Activated CD8-positive, alpha-beta memory T cell treated with anti-CD3 and anti-CD28 coated beads for 4 hours (primary cell): ENCODE measurements at places on chromosomes 7 and 10.

DNA sequence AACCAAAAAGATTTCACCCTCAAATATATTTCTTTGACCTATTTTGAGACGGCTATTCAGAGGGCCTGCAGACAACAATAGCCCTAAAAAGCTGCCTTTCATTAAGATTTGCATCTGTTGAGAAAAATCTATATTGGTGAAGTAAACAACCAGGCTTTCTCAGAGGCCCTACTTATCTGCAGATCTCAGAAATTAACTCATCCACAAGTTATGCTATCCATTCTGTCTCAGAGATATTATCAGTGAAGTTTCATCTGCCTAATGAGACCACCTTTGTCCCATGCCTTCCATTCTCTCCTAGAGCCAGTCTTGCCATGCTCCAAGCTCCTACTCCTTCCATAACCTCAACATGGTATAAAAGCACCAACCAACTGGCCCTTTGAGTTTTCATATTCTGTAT, 130.3 kb downstream of the CACNA2D1 start:
- DNase-seq: no peak

GRCh38 chr10:45423976-45424499, 50.0 kb downstream of the ALOX5 start:
- DNase-seq: no peak

- no peak for DNase-seq
These were observed 57.0 kb downstream of the KLRG2 start for GRCh38 chr7:139426258-139427028.

GRCh38 chr7:28316489-28316888, 95.8 kb upstream of the CREB5 start:
- DNase-seq: no peak

DNA sequence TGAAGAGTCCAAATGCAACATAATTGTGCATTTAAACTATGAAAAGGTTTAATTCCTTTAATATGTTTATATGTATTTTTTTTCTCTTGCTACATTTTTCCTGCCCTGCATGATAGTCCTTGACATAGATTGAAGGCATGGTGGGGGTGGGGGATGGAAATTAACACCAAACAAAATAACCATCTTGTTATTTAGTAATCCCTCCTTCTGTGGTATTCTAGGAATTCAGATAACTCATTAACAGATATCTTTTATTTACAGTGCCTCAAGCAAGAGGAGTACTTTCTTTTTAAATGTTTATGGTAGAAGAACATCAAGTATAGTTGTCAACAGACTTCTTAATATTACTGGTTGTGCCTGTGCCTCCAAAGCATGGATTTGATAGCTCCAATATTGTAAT, 337.6 kb upstream of the SEMA3A start:
- DNase-seq: no peak

- DNase-seq: no peak
These were observed 501.1 kb downstream of the TNS3 start for GRCh38 chr7:47080816-47081215.

DNA sequence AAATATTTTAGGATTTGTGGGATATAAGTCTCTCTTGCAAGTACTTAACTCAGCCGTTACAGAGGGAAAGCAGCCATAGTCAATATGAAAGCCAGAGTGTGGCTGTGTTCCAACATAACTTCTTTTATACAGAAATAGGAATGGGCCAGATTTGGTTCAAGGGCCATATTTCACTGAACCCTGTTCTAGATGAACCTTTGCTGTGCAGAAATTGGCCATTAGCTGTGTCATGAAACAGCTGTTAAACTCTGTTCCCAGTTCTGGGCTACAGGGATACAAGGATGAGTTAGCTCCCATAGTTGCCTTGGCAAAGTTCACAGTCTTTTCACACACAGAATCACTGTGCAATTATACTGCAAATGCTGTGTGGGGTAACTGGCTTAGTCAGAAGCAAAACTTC, 213.9 kb upstream of the LRRN3 start:
- DNase-seq: no peak

- DNase-seq: no peak
These were observed 21.5 kb upstream of the TARP start for GRCh38 chr7:38294926-38295325.

GRCh38 chr10:130105724-130106123, 4.9 kb downstream of the C10orf143 start:
- DNase-seq: no peak

GRCh38 chr7:138170959-138171703, 94.9 kb downstream of the AKR1D1 start:
- DNase-seq: no peak

DNA sequence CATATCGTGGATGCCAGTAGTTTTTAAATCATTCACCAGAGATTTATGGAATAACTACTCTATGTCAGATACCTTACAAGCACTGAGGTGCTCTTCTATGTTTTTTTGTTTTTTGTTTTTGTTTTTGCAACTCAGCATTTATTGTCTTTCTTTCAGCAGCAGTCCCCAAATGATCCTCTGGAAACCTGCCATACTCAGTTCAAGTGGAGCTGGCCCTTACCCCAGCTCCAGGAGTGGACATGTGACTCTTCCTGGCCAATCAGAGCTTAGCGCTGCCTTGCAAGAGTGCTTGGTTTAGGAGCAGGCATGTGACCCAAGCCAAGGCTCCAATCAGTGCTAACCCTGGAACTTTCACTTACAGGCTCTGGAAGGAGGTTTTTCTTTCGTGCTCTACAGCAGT, 356.6 kb upstream of the ZMIZ1 start:
- DNase-seq: no peak

DNA sequence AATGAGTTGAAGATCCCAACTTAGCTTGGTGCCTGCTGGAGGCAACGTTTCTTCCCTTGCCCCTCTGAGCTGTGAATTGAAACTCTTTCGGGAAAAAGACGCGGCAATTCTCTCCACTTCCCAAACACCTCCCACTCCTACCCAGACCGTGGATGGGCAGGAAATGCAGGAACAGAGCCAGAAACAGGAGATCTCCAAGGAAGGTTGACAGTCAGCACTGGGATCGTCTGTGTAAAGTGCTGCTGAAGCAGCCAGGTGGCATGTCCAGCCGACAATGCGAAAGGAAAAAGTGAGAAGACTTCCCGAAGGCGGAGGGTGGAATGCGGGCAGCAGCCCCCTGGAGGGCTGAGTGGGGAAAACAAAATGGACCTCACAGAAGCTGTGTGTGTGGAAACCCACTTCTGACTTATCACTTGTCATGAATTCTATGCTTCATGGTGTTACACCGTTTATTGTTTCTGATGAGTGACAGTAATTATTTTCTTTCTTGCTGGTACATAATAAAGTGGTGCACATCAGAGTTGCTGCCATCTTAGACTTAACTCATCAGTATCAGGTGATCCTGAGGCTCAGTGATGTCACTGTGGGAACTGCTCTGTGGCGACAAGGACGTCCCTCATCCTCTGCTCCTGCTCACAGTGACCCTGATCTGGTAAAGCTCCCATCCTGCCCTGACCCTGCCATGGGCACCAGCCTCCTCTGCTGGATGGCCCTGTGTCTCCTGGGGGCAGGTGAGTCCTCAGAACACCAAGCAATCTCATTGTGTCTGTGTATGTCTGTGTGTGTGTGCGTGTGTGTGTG, 220.5 kb upstream of the PRSS1 start:
- DNase-seq: no peak

- no peak for DNase-seq
These were observed 16.9 kb upstream of the ANKRD1 start for GRCh38 chr10:90937645-90938258.

DNA sequence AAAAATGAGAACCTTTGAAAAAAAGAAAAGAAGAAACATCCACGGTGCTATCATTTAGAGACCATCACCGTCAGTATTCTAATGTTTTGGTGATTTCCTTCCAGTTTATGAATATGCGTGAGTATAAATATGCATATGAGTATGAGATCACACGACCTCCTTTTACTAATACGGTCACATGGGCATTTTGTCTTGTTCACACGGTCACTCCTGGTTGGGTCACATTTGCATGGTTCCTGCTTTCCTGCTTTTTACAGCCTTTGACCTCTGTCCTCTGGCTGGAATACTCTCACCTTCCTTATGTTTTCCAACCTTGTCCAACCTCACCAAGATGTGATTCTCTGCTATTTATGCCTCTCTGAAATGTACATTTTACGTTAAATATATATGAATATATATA, 25.3 kb upstream of the LMTK2 start:
- DNase-seq: no peak

GRCh38 chr10:33706191-33706590, 371.7 kb upstream of the NRP1 start:
- DNase-seq: no peak

- no peak for DNase-seq
These were observed 282.1 kb downstream of the KCND2 start for GRCh38 chr7:120554960-120555571.

GRCh38 chr10:132054564-132054963, 11.2 kb upstream of the JAKMIP3 start:
- DNase-seq: no peak

DNA sequence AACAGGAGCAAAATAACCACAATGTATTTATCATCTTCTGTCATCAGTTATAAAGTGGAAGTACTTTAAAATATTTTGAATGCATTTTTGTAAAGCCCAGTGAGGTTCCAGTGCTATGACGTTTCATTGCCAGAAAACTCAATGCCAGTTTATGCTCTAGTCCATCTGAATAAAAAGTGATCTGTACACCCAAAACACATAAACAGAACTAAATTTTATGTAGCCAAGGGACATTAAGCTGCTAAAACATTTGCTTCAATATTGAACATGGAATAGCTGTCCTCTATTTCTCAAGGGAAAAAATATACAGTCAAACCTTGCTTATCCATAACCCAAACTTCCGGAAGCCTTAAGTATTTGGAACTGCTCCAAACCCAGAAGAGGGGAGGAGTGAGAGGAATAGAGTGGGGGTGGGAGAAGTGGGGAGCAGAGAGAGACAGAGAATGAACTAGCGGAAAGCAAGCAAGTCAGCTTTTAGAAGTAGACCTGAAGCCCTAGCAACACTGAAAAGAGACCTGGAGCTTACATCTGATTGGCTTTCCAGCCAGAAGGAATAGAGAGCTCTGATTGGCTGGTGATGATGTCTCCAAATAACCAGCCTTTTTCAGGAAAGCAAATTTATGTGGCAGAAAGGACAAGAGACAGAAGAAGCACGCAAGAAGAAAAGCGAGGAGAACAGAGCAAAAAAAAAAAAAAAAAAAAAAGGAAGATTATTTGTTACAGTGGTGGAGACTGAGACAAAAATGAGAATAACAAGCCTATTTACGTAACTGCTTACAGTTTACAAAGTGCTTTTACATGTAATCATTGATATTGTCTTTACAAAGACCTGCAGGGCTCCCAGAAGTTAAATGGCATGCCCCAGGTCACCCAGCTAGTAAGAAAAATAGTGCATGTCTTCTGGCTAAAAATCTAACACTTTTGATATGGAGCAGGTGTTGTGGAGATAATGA, 196.0 kb downstream of the RNLS start:
- no peak for DNase-seq
